Camera-type eye (tissue), 1 donor: ENCODE measurements at places on chromosomes 5 and 9. TPM values are rescaled to one million over a fixed set of nuclear protein-coding genes. Genes with fewer than 3 reads are reported as not detected.

The HRH2 gene
- total RNA-seq, result 1.8 TPM

The AFAP1L1 gene
- total RNA-seq, result 21.0 TPM

The PCDHGA8 gene
- total RNA-seq, result 10.1 TPM

The PDE6A gene
- total RNA-seq, result 0.88 TPM

The FIBCD1 gene
- 10.2 TPM for total RNA-seq

The ANGPTL2 gene
- 26.6 TPM for total RNA-seq

The SV2C gene
- 3.1 TPM for total RNA-seq

The TEX48 gene
- total RNA-seq, result not detected
